ENCODE measurements at places on chromosomes 11 and 22.

DNA sequence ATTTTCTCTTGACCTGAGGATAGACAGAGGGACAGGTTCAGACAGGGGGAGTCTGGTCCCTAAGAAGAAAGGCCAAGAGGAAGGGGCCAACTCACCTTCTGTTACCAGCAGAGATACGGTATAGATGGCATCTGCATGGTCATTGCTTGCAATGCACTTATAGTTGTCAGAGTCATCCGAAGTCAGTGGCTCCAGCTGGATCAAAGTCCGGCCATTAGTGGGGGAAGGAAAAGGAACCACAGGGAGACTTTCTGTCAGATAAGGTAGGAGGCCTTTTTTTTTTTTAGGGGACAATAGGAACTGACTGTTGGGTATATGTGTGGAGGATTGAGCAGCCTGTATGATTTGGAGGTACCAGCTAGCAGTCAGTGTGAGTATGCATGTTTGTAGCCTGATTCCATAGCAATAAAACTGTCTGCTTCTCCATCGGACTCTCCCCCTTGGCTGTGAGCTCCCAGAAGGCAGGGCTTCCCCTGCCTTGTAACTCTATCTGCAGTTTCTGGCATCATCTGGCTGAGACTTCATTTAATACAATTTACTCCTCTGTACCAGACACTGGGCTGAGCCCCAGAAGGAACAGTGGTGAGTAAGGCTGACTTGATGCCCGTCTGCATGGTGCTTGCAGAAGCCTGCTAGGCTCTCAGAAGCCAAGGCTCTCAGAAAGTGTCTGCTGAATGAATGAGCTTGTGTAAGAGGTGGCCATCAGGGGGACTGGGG lies 5.7 kb downstream of the IGSF22 start:
- no peak for DNase-seq

DNA sequence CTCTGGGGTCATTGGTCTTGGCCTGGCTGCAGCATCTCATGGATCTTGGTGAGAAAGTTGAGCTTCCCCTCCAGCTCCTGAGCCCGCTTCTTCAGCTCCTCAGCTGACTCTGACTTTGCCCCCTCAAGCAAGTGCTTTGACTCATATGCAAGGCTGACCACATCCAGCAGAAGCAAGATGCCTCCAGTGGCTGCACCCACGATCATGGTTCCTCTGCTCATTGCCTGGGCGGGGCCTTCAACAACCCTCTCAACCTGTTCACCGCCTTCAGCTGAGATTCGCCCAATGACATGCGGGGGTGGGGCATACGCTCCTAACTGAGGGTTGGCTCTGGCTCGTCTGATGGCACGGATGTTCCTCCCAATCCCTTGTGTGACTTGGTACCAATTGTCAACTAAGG lies 11.9 kb downstream of the APOL2 start:
- DNase-seq = no peak

- no peak for DNase-seq
Measured at GRCh38 chr22:39815932-39816331, 77.6 kb downstream of the ENTHD1 start.

GRCh38 chr11:31141789-31142188 lies 227.8 kb downstream of the DCDC1 start:
- no peak for DNase-seq

GRCh38 chr11:27618281-27618915 lies 81.9 kb downstream of the BDNF start:
- no peak for DNase-seq
